ENCODE measurements at places on chromosomes 4 and X.
A peak's percentile ranks its signal among the peaks of the same experiment; 100 is the strongest.

GRCh38 chr4:100790836-100791615 is 273.2 kb upstream of the EMCN start:
- DNase-seq: no peak

DNA sequence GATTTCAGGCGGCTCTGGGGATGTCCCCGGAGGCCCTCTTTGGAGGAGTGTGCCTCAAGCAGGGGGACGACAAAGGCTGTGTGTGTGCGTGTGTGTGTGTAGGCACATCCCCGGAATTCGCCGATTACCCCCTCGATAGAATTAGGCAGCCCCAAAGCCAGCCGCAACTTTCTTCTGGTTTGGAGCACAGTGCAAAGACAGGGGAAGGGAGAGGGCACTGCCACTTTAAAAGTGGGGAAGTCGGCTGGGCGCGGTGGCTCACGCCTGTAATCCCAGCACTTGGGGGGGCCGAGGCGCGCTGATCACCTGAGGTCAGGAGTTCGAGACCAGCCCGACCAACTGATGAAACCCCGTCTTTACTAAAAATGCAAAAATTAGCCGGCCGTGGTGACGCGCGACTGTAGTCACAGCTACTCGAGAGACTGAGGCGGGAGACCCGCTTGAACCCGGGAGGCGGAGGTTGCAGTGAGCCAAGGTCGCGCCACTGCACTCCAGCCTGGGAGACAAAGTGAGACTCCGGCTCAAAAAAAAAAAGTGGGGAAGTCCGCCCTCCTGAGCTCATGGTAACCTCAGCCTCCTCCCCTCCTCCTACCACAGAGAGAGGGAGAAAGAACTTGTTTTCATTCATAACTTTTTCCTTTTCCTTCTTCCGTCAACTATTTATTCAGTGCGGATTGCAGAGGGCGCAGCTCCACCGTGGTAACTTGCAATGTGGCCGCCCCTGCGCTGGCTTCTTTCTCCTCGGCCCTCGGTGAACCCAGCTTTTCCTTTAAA is 2.4 kb downstream of the SPRY1 start:
- DNase-seq: peak; percentile 64

DNA sequence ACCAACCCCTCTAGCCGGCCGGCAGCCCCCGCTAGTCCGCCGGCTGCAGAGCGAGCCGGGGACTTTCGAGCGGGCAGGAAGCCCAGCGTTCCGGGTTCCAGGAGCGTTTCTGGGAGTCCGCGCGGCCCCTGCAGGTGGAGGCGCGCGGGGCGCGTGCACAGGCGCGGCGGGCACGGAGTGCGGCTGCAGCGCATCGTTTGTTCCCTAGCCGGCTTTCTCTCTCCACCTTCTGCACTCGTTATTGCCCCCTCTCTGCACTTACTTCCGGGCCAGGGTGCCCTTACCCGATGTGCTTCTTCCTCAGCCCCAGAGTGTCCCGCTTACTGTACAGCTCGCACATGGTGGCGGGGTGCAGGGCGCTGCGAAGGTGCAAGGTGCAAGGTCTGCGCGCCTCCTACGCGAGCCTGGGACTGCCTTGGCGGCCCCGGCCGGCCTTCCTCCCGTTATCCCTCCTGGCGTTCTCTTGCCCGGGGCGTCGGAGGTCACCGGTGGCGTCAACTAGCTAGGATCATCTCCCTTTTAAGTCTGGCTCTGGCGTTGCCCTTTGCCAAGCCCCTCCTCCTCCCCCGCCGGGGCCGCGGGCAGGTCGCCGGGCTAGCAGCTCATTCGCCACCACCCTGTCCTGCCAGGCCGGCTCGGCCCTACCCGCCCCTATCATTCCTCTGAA is at the start of gene ETNPPL:
ETNPPL (minus strand) TSS at position 495 of the 667 bp plus-strand sequence; CDS start at position 340, 155 bp downstream.
- DNase-seq: peak; percentile 26

GRCh38 chr4:93841803-93842345 is 13.3 kb downstream of the ATOH1 start:
- no peak for DNase-seq

GRCh38 chrX:123217728-123218127 is 33.6 kb downstream of the GRIA3 start:
- no peak for DNase-seq

DNA sequence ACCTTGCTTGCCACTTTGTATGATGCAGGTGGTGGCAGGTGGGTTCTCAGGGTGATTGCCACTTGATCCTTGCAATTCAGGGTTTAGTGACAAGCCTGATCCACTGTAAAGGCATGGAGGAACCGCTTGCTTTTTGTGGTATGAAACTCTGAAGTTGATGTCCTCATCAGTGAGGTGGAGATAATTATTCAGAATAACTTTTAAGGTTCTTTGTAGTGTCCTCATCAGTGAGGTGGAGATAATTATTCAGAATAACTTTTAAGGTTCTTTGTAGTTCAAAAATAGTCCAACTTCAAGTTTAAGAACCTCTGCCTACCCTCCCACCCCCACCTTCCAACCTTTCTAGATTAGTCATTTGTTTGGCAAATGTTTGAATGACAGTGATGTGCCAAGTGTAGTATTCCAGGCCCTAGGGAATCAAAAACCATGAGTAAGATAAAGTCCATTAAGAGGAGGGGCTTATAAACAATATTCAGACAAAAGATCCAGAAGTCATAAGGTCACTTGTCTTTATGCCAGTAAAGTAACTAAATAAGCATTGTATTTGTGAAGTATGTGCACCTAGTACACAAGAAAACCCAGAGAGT is 51.2 kb downstream of the DCUN1D4 start:
- DNase-seq: no peak

DNA sequence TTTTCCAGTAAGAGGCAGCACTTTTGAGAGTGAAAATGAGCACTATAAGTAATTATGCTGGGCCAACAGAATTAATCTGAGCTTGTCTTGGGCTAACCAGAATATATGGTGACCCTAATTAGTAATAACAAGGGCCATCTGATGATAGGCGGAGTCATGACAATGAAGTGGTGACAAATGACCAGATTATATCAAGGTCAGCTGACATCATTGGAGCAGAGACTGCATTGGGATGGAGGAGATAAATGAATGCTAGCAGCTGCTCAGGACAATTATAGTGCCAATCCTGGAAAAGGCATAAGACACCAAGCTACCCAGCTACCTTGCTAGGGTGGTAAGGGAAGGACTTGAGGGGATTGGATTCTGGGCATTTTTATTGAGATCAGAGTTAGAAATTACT is 1548.7 kb downstream of the RPA4 start:
- no peak for DNase-seq

DNA sequence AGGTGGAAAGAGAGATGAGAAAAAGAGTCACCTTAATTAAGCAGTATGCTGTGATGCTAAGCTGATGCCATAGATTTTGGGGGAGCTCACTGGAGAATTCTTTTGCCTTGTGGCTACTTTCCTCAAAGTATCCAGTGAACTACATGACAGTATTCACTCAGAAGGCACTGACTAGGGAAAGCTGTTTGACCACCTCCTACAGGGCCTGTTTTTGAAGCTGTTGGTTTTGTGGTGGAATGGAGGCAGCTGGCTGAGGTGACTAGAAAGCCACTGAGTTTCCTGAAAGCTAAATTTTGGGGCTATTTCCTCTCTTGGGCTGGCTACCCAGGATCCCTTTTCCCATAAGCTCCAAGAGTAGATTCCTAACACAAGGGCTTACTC is 124.8 kb upstream of the EOLA2 start:
- no peak for DNase-seq
